Activated T-helper 1 cell treated with Interleukin-2 at 50 U/mL for 16 hours (primary cell): ENCODE measurements at places on chromosomes 16 and 17.

- no peak for DNase-seq
Measured at GRCh38 chr16:87729266-87729954, 36.4 kb downstream of the KLHDC4 start.

- DNase-seq, result no peak
Measured at GRCh38 chr17:14196377-14196997, 40.2 kb downstream of the CDRT15 start.

DNA sequence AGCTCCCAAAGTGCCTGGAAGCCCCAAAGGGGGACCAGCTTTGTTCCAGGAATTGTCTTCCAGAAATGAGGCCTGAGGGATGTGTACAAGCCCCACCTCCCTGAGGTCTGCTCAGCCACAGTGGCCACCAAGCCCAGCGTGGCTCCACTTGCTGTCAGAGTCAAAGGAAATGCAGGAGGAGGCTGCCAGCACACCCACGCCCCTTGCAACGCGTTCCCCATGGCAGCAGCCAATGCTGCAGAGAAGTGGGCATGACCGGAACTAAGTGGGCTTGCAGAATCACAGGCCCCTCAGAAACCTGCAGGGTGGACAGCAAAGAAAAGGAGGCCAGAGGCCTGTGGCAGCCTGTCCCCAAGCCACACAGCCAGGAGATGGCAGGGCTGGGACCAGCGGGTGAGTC, 320.8 kb downstream of the FOXL1 start:
- no peak for DNase-seq

- DNase-seq, result no peak
Measured at GRCh38 chr16:4283939-4284338, 11.1 kb upstream of the TFAP4 start.

- no peak for DNase-seq
Measured at GRCh38 chr16:68113059-68113761, 28.0 kb downstream of the NFATC3 start.

DNA sequence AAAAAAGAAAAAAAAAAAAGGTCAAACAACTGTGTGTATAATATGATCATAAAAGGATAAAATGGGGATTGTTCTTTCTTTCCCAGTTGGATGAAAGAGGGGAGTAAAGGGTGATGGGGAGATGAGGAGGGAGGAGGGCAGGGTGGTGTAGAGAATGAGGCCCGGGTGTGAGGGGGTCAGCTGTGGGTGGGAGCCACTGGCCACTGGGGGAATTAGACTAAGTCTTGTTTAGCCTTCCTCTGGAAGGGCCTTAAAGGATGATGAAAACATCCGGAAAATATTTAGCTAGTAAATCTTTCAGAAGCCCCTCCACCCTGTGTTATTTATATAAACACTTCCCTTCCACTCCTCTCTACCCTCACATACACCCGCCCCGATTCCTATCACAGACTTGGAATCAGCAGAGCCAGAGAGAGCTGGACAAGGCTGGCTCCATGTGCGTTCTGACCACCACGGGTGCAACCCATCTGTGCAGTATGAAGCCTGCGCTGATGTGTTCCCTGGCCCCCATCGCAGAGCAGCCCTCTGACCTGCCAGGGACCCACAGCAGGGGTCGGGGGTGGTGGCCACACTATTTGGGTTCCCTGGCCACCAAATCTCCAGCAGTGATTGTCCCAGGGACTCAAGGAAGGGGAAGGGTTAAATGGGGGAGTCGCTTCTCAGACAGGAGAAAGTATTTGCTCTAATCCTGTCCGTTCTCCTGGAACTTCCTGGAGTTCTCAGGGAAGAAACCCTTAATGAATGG, 72.7 kb downstream of the GAS7 start:
- no peak for DNase-seq

GRCh38 chr17:13419676-13420075, 182.1 kb downstream of the HS3ST3A1 start:
- no peak for DNase-seq

DNA sequence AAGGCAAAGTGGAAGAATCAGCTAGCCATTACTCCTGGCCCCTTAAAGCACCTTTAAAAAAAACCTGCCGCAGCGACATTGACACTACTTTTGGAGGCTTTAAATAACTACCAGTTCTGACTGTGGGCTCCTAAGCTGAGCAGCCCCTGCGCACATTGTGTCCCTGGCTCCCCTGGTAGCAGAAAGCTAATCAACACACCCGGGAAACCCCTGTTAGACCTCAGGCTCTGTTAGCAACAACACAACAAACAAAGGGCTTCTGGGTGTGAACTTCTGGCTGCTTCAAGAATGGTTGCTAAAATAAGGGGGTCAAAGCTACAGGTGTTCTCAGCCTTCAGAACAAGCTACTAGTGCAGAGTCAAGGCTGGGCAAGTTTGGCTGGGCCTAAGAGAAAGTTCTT, 83.6 kb downstream of the TMEM100 start:
- no peak for DNase-seq

DNA sequence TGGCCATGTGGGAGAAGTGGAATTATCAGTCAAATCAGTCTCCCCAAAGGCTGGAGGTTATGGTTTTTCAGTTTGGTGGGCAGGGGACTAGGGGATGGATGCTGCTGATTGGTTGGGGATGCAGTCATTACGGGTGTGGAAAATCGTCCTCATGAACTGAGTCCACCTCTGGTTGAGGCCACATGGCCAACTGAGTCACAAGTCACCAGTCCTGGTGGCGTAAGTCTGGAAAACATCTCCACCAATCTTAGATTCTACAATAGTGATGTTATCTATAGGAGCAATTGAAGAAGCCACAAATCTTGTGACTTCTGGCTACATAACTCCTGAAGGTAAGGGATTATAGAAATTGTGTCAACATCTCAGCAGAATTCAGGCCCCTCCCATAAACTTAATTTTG, 5.2 kb upstream of the RNF135 start:
- DNase-seq, result no peak

DNA sequence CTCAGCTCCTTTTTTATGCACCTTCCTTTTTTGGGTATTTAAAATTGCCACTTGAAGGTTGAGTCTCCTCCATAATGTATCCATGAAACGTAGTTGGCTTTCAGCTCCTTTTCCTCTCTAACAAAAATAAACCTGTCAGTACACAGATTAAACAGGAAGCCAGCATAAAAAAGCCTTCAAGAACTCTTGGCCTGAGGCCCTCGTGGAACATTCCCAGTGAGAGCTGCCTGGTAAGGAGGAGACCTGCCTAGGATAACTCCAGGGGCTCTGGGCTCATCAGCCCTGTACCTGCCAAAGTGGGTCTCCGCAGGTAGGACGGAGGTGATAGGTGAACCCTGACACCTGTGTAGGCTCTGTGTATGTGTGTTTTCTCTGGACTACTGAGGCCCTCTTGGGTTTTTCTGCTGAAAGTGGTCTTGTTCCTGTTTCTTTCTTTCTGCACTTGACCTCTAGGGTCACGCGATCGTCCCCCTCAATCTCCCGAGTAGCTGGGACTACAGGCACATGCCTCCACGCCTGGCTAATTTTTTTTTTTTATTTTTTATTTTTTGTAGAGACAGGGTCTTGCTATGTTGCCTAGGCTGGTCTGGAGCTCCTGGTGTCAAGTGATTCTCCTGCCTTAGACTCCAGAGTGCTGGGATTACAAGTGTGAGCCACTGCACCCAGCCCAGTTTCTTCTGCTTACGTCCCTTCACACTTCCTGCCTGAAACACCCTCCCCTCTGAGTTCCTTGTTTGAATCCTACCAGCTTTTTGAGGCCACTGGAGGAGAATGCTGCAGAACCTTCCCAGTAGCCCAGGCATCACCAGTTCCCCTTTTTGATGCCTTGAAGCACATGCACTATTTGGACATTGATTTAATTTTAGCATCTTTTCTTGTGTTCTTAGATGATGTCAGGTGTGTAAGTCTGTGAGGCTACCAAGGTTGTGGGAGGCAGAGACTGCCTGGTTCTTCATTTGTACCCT, 9.8 kb downstream of the PGS1 start:
- DNase-seq, result no peak

GRCh38 chr17:68127914-68128313, 92.4 kb downstream of the KPNA2 start:
- DNase-seq, result no peak

- DNase-seq, result no peak
Measured at GRCh38 chr16:88939245-88939971, 37.6 kb downstream of the CBFA2T3 start.

GRCh38 chr17:5179003-5179402, 12.7 kb downstream of the ZNF594 start:
- no peak for DNase-seq
